RWPE2 (cell line): ENCODE measurements at places on chromosomes 12 and 14.

- DNase-seq: no peak
Observed at GRCh38 chr14:73424453-73424852, 33.9 kb downstream of the NUMB start.

GRCh38 chr12:11039171-11039570 is 8.0 kb upstream of the TAS2R31 start:
- no peak for DNase-seq

- DNase-seq: no peak
Observed at GRCh38 chr12:9351136-9351535, 142.9 kb upstream of the PZP start.

- no peak for DNase-seq
Observed at GRCh38 chr12:12396694-12397093, 39.8 kb downstream of the BORCS5 start.

- DNase-seq: peak; percentile 73
Observed at GRCh38 chr12:133181238-133181959, at the start of gene ZNF268. Gene ZNF268 (plus strand): TSS chr12:133181495. CDS start chr12:133181998, 503 bp downstream.

DNA sequence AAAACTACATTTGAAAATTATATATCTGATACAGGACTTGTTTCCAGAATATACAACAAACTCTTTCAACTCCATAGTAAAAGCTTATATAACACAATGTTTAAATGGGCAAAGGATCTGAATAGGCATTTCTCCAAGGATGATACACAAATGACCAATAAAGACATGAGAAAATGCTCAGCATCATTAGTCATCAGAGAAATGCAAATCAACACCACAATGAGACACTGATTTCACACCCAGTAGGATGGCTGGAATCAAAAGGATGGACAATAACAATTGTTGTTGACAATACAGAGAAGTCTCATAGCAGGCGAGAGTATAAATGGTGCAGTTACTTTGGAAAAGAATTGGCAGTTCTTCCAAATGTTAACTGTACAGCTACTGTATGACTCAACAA is 394.9 kb downstream of the BCL11B start:
- DNase-seq: no peak

- no peak for DNase-seq
Observed at GRCh38 chr12:14921218-14921617, 17.1 kb downstream of the ERP27 start.

- no peak for DNase-seq
Observed at GRCh38 chr14:84468153-84468552, 1061.8 kb upstream of the FLRT2 start.

DNA sequence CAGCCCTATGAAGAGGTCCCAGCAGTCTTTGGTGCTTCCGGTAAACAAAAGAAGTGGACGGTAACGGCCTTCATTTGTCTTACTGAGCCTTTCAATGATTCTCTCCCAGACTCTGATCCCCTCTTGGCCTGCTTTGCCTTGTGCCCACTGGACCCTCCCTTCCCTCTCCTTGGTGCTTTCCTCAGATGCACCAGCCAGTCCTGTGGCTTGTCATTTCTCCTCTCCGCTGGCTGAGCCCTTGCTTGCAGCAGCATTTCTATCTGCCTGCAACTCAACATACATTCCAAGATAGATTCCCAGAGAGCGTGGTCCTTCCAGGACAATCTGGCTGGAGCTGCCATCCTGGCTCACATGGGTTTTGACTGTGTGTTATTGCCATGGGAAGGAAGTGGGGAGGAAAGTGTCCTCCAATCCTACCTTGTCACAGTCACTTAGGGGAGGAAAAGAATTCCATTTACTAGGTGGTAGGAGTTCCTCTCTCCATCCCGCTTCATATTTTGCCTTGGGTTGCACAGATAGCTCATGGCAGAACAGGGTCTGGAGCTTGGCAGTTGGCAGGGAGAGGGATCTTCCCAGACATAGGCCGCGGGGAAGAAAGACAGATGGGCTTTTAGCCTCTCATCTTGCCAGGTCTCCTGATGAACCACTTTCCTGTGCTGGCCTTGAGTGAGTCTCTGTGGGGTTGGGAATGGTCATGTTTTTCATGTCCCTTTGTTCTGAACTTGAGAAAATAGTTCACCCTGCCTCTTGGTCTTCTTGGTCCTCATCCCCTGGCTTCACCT is 92.8 kb upstream of the KCNA1 start:
- no peak for DNase-seq

DNA sequence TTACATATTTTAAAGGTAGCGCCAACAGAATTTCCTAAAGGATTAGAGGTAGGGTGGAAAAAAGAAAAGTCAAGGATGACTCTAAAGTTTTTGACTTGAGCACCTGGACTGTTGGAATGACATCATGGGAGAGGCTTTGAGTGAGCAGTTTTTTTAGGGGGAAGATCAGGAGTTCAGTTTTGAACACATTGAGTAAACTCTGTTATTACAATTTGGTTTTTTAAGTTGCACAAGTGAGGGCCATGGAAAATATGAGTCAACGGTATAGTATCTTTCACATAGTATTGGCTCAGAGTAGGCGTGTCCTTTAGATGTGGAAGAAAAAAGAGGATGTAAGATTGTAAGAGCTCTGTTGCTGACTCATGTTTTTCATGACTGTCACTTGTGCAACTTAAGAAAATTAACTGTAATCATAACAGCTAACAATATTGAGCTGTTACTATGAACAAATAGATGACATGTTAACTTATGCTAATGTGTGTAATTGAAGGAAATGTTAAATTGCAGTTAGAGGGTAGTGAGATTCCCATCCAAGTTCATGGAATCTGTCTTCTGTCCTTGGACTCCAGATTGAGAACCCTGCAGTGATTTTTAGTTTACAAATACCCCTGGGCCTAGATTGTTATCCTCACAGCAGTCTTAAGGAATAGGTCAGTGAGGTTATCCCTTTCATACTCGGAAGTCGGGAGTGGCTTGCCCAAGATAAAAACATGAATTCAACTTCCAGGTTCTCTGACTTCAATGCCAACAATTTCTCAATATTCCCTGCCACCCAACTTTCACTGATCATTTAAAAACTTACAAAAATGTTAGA is 48.2 kb upstream of the ATP2B1 start:
- no peak for DNase-seq

DNA sequence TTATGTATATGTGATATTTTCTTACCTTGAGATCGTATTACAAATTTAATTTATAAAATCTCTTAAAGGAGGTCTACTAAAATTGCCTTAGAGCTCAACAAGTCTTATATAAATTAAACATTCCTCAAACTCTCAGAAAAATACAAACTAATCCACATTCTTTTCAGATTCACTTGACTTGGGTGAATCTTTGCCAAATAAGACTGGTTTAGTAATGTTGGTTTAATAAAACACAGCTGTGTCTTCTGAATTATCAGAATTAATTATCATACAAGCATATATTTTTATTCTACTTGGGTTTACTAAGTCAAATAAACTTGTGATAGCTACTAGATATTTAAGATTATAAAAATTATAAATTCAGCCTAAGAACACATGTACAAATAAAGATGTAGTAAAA is 13.3 kb downstream of the GLIPR1L2 start:
- DNase-seq: no peak
